ENCODE measurements at places on chromosomes 7 and 10.

GRCh38 chr10:78319371-78319770, 285.7 kb downstream of the RPS24 start:
- DNase-seq = no peak

- no peak for DNase-seq
These were observed 33.0 kb downstream of the FAM25A start for GRCh38 chr10:87053111-87053510.

GRCh38 chr7:155285423-155285822, 12.3 kb upstream of the INSIG1 start:
- DNase-seq = no peak

DNA sequence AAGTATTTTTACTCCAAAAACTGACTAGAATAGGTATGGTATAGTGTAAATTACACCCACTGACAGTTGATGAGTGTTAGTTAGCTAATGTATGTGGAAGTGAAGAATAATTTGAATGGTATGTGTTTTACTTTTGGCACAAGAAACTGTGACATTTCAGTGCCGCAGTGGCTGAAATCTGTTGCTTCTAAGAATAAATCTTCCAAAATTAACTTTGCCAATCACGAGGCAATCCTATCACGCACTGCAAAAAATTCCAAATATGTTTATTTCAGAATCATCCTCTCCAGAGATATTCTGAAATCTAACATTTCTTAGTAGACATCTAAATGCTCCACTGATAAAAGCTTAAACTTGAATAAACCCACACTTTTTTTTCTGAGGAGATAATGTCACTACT, 61.2 kb downstream of the PCLO start:
- DNase-seq = no peak

DNA sequence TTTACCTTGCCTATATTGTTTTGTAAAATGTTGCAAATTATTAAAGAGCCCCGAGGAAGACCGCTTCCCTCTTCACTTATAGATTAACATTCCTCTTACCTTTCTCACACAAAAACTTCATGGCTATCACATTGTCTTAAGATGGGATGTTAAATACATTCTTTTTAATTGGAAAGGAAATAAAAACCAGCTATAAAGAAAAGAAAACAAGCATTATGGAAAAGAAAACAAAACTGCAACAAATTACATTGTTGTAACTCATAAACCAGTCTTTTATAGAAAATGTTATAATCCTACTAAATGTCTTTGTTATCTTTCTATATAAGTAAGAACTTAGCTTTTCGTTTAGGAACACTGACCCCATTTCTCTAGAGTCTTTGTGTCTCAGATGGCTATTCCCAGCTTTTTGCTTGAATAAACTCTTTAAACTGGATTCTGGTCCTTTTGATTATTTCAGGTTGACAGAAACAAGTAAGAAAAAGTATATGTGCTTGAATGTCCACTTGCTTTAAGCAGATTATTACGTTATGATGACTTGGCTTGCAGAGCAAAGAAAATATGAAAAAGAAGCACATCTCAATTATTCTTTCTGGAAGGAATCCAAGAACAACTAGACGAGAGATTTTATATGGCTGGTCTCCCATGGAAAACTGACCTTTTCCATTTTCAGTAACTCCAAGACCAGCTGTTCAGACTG, 128.2 kb downstream of the AKR1D1 start:
- DNase-seq = no peak

- DNase-seq = no peak
These were observed 8.4 kb upstream of the SCART1 start for GRCh38 chr10:133445268-133445732.

DNA sequence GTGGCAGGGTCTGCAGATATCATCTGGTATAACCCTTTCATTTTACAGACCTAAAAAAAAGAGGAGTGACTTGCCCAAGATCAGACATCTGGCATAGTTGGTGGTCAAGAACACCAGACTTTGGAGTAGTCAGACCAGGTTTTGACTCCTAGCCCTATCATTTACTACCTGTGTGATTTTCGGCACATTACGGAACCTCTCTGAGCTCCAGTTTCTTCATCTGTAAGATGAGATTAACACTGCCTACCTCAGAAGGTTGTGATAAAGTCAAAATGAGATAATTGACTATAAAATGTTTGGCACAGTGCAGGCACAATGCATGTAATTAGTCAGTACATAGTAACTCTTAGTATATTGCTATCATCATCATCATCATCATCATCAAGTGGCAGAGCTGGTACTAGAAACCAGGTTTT, 1.2 kb downstream of the STRIP2 start:
- DNase-seq = no peak

- DNase-seq = no peak
These were observed 74.0 kb upstream of the CARD11 start for GRCh38 chr7:3117488-3118231.

- DNase-seq = peak; percentile 76
These were observed 97.7 kb upstream of the EFCAB10 start for GRCh38 chr7:105678811-105679495.

- DNase-seq = no peak
These were observed 56.8 kb downstream of the TCF7L2 start for GRCh38 chr10:113006656-113007342.

DNA sequence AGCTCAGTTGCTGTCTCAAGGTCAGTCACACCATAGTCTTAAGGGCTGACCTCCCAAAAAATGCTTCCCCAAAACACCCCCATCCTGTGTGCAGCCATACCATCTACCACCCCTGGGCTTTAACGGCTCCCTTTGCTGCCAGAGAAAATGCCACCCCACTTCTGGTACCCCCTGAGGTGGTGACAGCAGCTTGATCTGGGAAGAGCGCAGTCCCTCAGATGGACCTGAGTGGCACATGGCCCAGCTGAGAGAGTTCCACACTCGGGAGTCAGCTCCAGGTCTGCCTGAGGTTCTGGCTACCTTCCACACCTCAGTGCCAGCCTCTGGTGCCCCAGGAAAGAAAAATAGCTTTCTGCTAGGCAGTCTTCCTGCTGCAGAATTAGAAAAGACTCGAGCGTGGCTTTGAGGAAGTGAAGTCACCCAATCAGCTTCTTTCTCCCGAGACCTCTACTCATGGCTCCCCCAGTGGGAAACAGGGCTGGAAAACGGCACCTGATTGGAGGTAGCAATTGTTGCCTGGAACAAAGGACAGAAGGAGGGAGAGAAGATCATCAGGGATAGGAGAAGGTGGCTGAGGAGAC, 151.7 kb downstream of the ARHGAP21 start:
- DNase-seq = no peak

- peak; percentile 34 for DNase-seq
These were observed 17.9 kb upstream of the TMEM225B start for GRCh38 chr7:99579956-99580777.

DNA sequence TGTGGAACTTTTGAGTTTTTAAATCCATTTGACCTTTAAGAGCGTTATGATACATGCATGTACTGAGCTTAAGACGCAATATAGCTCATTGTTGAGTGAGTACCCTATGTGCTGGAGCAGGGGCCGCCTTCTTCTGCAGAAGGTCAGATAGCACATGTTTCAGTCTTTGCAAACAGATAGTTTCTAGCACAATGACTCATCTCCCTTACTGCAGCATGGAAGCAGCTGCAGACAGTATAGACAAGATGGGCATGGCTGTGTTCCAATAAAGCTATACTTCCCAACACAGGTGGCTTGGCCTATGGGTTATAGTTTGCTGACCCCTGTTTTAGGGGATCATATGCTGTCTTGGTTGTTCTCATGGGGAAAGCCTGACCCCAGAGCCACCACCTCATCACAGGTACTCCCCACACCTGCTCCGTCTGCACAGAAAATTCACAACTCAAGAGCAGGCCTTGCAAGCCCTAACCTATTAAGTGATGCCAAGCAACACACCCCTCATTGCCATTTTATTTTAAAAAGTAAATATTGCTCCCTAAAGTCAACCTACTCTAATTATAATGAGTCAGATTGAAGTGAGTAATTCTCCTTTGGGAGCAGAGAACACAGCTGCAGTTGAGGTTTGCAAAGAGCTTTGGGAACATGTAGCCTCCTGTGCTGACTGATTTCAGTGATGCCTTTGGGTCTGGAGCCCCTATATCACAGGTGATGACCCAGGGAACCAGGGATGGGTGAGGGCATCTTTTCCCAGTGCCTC, 330.1 kb downstream of the PAXIP1 start:
- DNase-seq = no peak

- no peak for DNase-seq
These were observed 447.6 kb upstream of the NPVF start for GRCh38 chr7:25675789-25676474.

DNA sequence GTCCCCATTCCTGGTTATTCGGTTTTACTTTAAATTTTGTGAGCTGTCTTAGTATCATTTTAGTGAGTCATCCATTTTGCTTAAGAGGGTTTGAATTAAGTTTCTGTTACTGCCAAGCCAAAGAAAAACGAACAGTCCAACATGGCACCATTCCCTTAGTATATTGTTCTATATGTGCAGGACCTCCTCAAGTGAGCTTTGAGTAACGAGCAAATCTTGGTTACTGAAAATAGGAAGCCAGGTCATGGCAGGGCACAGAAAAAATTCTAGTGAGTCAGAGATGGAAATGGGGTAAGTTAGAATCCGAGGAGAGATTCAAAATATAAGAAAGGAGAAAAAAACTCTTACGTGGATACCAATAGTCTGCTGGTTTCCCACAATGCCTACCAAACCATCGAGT, 292.9 kb downstream of the BAMBI start:
- DNase-seq = no peak

- no peak for DNase-seq
These were observed 43.9 kb downstream of the LUC7L2 start for GRCh38 chr7:139403601-139404000.

DNA sequence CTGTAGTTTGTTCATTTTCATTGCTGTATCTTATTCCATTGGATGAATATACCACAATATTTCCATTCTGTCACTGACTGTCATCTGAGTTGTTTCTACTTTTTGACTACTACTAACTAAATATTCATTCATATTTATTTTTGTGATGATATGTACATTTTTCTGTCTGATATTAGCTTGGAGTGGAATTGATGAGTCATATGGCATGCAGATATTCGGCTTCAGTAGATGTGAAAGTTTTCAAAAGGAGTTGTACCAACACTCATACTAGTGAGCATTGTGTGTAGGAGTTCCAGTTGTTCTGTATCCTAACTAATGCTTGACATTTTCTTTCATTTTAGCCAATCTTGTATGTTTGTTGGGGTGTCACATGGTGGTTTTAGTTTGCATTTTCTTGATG, 7.7 kb downstream of the RUNDC3B start:
- DNase-seq = no peak

DNA sequence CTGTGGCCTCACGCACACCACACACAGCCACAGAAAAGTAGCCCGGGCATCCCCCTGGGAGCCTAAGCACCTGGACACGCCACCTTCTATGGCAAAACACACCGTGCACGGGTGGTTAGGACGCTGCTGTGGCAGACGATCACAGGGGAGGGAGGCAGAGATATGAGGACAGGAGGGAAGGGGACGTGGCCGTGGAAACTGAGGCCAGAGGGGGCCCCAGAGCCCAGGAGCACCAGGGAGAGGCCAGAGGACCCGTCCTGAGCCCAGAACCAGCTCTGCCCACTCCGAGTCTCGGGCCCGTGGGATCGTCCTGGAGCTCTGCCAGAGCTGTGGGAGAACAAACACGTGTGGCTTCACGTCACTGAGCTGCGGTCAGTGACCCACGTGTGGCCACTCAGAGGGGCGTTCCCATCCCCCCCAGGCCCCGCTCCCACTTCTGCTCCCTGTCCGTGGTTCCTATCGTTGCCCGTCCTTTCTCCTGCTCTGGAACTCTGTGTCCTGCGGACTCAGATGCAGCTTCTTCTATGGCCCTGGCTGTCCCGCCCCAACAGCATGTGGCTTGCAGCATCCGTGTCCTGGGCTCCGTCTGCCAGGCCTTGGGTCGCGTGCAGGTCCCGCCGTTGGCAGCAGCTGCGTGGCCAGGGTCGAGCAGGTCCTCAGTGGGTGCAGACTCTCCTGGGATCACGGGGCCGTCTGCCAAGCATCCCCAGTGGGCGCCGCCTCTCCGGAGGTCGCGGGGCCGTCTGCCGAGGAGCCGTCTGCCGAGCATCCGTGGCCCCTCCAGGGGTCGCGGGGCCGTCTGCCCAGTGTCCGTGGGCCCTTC, 31.0 kb downstream of the GET4 start:
- DNase-seq = peak; percentile 40

DNA sequence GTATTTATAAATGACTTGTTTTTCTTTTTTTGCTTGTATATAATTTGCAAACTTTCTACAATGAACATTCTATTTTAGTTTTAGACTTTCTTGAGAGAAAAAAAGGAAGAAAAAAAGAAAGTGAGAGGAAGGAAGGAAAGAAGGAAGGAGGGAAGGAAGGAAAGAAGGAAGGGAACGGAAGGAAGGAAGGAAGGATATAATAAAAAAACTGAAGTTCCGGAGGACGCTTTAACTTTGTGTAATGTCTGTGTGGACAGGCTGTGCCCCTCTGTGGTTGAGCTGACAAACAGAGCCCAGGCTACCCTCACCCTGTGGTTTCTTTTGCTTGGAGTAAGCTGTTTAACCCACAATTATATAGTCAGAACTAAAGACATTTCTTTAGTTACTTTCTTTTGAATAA, 108.7 kb downstream of the SEMA3D start:
- DNase-seq = no peak

- DNase-seq = no peak
These were observed 8.4 kb downstream of the GOLGA7B start for GRCh38 chr10:97858001-97858439.

Measured in transverse colon (tissue), 4 donors.